Activated CD4-positive, alpha-beta memory T cell treated with anti-CD3 and anti-CD28 coated beads for 36 hours (primary cell): ENCODE measurements at places on chromosomes 5 and 9. TPM values are rescaled to one million over a fixed set of nuclear protein-coding genes. Genes with fewer than 3 reads are reported as not detected.

GRCh38 chr9:19460243-19460642, 51.4 kb downstream of the ACER2 start:
- no peaks in the 10 kb centered on the region for H3K36me3 ChIP-seq
- no peak for DNase-seq

DNA sequence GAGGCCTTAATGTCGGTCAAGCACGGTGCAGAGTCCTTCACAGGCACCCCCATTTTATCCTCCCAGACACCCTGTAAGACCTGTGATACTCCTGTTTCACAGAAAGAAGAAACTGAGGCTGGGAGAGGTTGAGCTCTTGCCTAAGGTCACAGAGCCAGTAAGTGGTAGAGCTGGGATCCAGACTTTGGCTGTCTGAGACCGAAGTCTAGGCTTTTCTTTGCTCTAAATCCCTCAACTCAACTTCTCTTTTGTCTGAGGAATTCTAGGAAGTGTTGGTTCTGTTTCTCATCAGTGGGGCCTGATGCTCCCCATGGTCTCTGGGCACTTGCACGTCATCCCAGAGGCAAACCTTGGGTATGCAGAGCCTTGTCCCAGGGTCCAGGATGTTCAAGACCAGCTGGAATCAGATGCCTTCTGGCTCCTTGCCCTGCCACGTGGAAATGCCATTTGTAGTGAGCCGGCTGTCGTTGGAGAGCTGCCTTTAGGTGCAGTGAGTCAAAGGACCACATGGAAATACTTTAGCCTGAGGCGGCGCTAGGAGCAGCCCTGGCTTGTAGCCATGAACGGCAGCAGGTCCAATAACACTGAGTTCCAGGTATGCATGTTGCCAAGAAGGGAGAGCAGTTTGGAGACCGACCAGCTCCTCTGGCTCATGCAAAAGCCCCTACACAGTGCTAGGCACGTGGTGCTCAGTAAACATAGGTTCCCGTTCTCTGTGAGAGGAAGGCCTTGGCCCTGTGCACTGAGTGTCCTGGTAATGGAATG, 9.2 kb downstream of the DCANP1 start:
- H3K4me3 ChIP-seq = no peak overlapping the region
- H3K27me3 ChIP-seq = peaks cover 4% of the 10 kb centered on the region
- H3K27ac ChIP-seq = no peak overlapping the region

GRCh38 chr9:88092797-88093331, 45.4 kb downstream of the SPATA31C2 start:
- peaks cover 6% of the 10 kb centered on the region for H3K27me3 ChIP-seq
- no peak overlapping the region for H3K27ac ChIP-seq
- DNase-seq = no peak
- H3K36me3 ChIP-seq = no peaks in the 10 kb centered on the region

DNA sequence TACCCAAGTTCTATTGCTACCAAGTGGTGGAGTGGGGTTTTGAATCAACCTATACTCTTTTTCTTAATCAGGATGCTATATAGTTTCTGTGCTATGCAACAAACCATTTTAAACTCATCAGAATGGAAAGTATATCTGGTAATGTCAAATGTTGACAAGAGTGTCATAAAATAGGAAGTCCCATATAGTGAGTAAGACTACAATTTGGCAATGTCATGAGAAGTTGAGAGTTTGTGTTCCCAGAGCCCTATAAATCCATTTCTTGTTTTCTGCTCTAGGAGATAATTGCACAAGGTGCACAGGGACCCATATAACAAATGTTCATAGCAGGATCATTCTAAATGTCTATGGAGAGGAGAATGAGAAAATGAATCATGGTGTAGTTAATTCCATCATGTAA, 109.8 kb upstream of the TXNDC8 start:
- H3K4me3 ChIP-seq = no peak overlapping the region
- no peak overlapping the region for H3K27ac ChIP-seq

DNA sequence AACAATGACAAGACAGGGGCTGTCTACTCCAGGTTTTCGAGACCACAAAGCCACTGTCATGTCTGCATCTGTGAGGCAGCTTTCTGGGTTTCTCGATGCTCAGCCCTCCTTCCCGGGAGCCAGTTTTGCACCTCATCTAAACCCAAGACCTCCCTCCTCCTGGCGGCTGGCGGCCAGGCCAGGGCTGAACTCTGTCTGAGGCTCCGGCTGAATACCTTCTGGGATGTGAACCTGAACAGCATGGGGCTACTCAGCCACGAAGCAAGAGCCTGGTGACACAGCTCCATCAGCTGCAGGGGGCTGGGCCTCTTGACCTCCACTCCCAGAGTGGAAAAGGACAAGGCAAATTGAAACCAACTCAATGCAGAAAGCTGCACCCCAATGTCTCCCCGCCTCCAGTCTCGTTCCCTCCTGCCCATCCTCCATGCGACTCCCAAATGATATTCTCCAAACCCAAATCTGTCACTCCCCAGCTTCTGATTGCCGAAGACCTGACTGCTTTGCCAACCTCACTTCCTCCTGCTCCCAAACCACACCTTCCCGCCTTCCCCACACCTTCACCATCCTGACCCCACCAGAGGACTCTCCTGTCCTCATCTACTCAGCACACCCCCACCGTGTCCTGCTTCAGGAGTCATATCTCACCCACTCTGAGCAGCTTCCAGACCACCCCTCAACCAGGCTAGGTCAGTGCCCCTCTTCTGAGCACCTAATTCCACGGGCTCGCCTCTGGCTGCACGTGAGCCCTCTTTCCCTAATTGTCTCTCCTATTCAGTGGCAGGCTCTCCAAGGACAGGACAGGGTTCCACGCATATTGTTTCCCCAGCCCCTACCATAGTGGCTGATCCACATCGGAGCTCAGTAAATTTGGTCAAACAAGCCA, 4.5 kb downstream of the ANKS6 start:
- H3K27me3 ChIP-seq = no peaks in the 10 kb centered on the region
- peaks cover 2% of the 10 kb centered on the region for H3K36me3 ChIP-seq
- H3K4me3 ChIP-seq = no peak overlapping the region
- H3K27ac ChIP-seq = no peak overlapping the region
- H3K4me1 ChIP-seq = peaks cover 28% of the 10 kb centered on the region

DNA sequence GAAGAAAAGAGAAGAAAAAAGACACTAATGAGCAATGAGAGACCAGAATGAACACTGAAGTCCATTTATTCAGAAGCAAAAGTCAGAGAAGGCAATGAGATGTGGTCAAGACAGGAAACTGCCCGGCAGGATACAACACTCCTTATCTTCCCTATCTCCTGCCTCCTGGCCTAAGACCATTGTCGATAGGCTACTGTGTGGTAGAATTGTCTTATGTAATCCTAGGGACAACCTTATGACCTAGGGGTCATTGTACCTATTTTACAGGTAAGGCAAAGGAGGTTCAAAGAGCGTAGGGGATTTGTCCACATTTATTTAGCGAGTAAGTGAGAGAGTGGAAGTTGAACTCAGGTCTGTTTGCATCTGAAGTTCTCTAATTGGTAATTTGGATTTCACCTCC, 63.0 kb upstream of the PTPN3 start:
- H3K27ac ChIP-seq = no peak overlapping the region
- no peaks in the 10 kb centered on the region for H3K36me3 ChIP-seq
- H3K4me1 ChIP-seq = no peaks in the 10 kb centered on the region

DNA sequence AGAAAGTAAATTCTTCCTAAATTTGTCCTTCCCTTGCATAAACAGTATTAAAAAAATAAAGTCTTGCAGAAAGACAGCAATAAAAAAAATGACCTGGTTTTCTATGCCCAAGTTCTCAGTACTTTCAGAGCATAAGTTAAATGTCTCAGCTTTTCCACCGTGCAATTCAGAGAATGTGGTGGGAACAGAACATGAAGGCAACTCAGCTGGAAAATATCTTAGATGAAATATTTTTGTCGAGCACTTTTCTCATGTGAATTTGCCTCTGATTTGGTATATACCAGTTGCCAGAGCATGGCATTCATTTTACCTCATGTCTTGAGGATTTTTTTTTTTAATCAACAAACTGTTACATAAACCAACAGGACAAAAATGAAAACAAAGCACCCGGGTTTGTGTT, 176.1 kb downstream of the CETN3 start:
- no peak overlapping the region for H3K4me3 ChIP-seq
- H3K4me1 ChIP-seq = no peaks in the 10 kb centered on the region
- no peaks in the 10 kb centered on the region for H3K36me3 ChIP-seq
- H3K27me3 ChIP-seq = no peaks in the 10 kb centered on the region
- no peak for DNase-seq
- no peak overlapping the region for H3K27ac ChIP-seq

DNA sequence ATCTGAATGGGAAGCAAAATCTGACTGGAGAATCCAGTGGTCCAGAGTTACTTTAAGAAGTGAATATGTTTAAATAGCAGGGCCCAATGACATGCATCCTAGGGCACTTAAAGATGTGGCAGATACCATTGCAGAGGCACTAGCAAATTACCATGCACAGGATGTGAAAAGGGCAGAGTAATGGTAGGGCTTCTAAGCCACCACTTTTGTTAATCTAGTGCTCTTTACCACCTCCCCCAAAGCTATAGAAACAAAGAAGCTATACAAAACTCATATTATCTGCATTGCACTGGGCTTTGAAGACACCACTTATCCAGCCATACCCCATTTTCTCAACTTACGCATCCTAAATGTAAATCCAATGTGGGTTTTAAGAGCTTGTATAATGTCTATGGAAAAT, 81.2 kb downstream of the ZCCHC7 start:
- H3K27me3 ChIP-seq = no peaks in the 10 kb centered on the region
- H3K36me3 ChIP-seq = peaks cover 39% of the 10 kb centered on the region
- no peak overlapping the region for H3K4me3 ChIP-seq
- no peak overlapping the region for H3K27ac ChIP-seq
- peaks cover 41% of the 10 kb centered on the region for H3K4me1 ChIP-seq

- no peaks in the 10 kb centered on the region for H3K36me3 ChIP-seq
- H3K4me3 ChIP-seq = no peak overlapping the region
- no peak for DNase-seq
- peaks cover 5% of the 10 kb centered on the region for H3K4me1 ChIP-seq
Observed at GRCh38 chr9:72037571-72037970, 22.8 kb downstream of the C9orf57 start.

DNA sequence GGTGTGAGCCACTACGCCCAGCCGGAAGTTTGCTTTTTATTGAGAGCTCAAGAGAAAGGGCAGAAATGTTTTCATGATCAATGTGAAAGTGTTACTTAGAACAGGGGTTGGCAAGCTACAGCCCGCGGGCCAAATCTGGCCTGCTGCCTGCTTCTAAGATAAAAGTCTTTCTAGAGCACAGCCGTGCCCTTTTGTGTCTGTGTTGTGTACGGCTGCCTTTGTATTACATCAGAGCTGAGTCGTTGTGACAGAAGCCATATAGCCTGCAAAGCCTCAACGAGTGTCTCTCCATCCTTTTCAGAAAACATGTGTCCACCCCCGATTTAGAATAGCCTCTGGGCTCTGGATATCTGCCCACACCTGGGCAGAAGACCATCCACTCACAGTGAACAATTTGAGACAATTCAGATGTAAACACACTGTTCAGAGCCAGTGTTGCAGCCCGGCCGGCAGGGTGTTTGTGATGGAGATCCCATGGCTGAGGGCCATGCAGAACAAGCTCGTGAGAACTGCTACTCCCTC, 28.8 kb downstream of the AK8 start:
- H3K36me3 ChIP-seq = no peaks in the 10 kb centered on the region
- DNase-seq = peak; percentile 23
- peak overlapping the region; percentile 1 for H3K4me3 ChIP-seq
- peak overlapping the region; percentile 49 for H3K27ac ChIP-seq

DNA sequence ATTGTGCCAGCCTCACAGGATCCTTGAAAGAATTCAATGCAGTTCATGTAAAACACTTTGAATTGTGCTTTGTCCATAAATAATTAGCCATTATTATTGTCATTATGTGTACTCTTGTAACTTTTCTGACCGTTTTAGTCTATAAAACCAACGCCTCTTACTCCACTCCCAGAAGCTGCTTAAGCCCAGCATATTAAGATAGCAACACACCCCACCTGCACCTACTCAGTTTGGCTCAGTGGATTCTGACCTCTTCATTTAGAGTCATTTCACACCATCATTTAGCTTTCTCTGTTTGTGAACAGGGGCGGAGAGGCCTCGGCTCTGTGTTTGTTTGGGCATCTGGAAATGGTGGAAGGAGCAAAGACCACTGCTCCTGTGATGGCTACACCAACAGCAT, 205.1 kb downstream of the PCSK5 start:
- H3K36me3 ChIP-seq = peaks cover 4% of the 10 kb centered on the region
- H3K4me3 ChIP-seq = no peak overlapping the region
- peaks cover under 1% of the 10 kb centered on the region for H3K4me1 ChIP-seq
- DNase-seq = no peak
- no peaks in the 10 kb centered on the region for H3K27me3 ChIP-seq

DNA sequence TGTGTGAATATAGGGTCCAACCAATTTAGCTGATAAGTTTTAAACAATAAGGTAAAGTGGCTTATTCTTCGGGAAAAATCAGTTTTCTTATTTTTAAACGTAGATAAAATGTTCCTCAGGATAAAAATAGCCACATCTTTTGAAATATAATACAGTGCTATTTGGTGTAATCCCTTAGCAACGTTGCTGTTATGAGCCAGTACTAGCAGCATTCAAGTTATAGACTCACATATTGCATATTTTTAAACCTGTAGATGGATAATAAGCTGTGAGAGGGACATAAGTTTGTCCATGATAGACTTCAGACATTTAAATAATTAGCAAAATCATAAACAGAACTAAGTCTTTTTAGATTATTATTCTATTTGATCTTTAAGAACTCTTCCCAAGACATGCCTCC, 6.3 kb downstream of the PDE4D start:
- H3K36me3 ChIP-seq = no peaks in the 10 kb centered on the region
- no peaks in the 10 kb centered on the region for H3K4me1 ChIP-seq
- peaks cover 9% of the 10 kb centered on the region for H3K27me3 ChIP-seq
- no peak overlapping the region for H3K4me3 ChIP-seq

DNA sequence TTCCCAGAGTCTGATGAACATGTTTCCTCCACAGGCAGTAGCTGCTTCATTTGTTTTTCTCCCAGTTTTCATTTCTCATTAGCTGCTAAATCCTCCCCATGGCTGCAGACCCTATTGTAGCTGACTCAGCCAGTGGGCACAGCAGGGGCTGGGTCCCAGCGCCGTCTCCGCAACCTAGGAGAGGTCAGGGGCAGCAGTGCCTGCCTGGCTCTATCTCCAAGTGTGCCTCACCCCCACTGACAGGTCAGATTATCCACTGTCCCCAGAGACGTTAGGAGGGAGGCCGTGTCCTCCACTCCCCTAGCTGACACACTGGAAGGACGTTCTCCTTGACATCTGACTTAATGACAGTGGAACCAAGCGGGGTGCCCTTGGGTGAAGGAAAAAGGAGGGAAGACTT, 31.1 kb downstream of the KCNIP1 start:
- H3K4me3 ChIP-seq = no peak overlapping the region
- DNase-seq = no peak
- H3K4me1 ChIP-seq = no peaks in the 10 kb centered on the region
- H3K36me3 ChIP-seq = no peaks in the 10 kb centered on the region
- no peak overlapping the region for H3K27ac ChIP-seq

- H3K27me3 ChIP-seq = peaks cover 5% of the 10 kb centered on the region
- no peak overlapping the region for H3K4me3 ChIP-seq
- H3K4me1 ChIP-seq = peaks cover 7% of the 10 kb centered on the region
Observed at GRCh38 chr5:59061377-59061776, 478.5 kb downstream of the RAB3C start.

- H3K4me1 ChIP-seq = peaks cover 56% of the 10 kb centered on the region
- DNase-seq = peak; percentile 77
- H3K36me3 ChIP-seq = no peaks in the 10 kb centered on the region
- no peaks in the 10 kb centered on the region for H3K27me3 ChIP-seq
- H3K27ac ChIP-seq = peak overlapping the region; percentile 90
Observed at GRCh38 chr5:95823738-95824609, 1.4 kb upstream of the GLRX start.

Gene SYNPO
- total RNA-seq = 0.10 TPM

Gene PTPN3
- 0.52 TPM for total RNA-seq

Gene ORM2
- not detected for total RNA-seq

Gene BTNL3
- total RNA-seq = not detected

Gene POU4F3
- total RNA-seq = not detected

Gene DMRT3
- not detected for total RNA-seq

Gene PPIC
- total RNA-seq = not detected

Gene ST8SIA4
- total RNA-seq = 32.8 TPM

Gene CA9
- total RNA-seq = 0.90 TPM

Gene ANKDD1B
- not detected for total RNA-seq

Gene PAX5
- 0.12 TPM for total RNA-seq
